Fibroblast of skin of left quadriceps (primary cell): ENCODE measurements at places on chromosomes 4 and X.
A peak's percentile ranks its signal among the peaks of the same experiment; 100 is the strongest.

DNA sequence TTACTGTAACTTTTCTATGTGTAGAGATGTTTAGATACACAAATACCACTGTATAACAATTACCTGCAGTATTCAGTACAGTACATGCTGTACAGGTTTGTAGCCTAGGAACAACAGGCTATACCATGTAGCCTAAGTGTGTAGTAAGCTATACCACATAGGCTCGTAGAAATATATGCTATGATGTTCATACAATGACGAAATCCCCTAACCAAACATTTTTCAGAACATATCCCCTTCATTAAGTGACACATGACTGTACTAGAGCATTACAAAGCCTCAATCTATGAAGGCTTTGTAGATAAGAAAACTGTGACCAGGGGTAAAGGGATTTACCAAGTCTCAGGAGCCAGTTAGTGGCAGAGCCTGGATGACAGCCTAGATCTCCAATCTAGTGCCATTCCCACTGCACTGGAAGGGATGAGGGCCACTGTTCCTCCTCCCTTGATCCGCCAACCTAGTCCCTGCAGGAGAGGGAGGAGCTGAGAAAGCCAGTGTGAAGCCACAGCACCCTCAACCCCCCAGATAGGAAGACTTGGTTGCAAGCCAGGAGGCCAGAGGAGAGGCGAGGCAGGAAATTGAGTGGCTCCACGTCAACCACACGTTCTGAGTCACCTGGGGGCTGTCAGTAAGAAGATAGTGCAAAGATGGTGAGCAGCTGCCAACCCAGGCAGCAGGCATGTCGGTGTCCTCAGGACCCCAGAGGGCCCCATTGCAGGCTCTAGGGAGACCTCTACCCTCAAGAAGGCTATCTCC is 227.7 kb downstream of the BCOR start:
- no peak for DNase-seq

DNA sequence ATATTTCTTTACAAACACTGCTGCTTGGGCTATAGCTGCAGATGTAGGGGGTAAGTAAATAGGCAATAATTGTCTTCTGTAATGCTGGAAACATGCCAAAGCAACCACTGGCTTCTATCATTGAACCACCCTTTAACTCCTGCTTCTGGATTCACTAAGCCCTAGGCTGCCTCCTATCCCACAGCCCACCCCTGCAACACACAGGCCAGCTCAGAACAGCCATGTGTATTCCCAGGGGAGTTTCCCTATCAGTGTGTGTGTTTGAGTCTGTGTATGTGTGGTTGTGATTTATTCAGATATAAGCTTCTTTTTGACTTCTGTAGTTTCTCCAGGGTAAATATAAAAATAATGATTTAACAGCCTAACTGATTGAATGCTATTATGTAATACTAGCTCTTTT is 291.3 kb downstream of the PCDH10 start:
- no peak for DNase-seq

- DNase-seq, result no peak
Observed at GRCh38 chr4:164058776-164059445, 564.4 kb downstream of the TMA16 start.

- no peak for DNase-seq
Observed at GRCh38 chr4:7673121-7673520, 238.4 kb upstream of the PSAPL1 start.

- no peak for DNase-seq
Observed at GRCh38 chr4:18570370-18570769, 548.8 kb upstream of the LCORL start.

DNA sequence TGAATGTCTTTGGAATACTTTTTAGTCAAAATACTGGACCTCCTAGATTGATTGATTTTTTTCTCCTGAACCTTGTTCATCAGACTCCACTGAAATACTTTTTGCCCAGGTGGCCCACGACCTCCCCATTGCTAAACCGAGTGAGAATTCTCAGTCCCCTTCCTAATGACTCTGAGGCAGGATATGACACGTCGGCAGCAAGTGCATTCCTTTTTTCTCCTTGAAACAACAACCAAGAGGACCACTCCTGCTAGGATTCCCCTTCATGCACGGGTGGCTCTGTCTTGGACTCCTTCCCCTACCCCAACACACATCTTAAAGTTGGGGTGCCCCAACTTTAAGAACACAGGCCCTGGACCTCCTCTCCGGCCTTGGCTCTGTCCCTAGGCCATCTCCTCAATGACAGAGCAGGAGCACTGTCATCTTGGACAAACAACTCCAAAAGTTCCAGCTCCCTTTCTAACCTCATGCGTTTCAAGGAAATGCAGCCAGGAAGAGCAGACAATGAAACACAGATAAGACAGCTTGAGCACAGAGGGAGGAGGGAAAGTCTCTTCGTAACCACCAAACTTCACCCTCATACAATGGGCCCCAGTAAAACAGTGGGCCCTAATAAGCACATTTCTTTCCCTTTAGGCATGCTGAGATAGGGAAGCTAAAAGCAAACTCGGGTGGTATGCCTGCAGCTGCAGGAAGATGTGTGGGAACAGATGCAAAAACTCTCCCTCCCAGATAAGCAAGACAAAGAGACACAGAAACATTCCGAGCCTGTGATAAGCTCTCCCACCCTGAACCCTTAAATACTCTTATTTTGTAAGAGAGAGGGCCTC is 33.9 kb downstream of the ZBTB49 start:
- DNase-seq, result no peak

GRCh38 chr4:150909116-150909515 is 106.0 kb downstream of the LRBA start:
- no peak for DNase-seq

GRCh38 chrX:24928114-24928513 is 87.7 kb downstream of the ARX start:
- DNase-seq, result no peak

DNA sequence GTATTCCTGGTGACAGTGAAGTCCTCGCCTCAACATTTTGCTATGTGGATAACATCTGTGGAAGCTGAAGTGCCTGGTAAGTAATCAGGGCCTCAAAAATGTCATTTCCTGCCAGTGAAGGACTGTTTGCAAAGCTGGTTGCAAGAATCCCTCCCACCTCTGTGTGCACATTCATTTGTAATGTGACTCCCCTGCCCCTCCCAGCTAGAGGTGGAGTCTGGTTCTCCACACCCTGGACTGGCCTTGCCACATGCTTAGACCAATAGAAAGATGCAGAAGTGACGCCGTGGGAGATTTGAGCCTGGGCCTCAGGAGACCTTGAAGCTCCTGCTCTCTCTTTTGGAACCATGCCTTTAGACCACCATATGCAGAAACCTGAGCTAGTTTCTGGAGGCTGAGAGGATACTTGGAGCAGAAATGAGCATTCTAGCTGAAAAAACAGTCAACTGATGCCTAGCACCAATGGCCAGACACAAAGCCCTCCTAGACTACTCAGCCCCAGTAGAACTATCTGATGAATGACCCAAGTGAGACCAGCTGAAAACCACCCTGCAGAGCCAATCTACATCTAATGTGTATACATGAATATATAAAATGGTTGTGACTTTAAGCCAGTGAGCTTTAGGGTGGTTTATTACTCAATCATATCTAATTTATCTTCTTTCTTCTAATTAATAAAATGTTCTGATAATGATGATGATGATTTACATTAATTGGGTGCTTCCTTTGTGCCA is 47.8 kb upstream of the CRMP1 start:
- DNase-seq, result no peak

DNA sequence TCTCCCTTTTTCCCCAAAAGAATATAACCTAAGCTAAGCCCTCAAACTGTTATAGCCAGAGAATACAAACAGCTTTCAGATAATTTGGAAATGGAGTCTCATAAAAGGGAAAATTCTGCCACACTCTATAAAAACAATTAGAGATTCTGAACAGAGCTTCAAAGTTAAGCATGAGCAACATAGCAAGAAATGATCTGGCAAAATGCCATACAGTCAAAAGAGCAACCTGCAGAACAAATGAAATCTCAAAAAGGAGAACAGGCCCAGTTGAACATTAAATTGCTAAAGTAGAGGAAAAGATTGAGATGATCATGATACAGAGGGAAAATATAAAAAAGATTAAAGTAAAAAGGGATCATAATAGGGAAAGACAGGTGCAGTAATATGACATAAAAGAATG is 250.5 kb downstream of the TLL1 start:
- no peak for DNase-seq

DNA sequence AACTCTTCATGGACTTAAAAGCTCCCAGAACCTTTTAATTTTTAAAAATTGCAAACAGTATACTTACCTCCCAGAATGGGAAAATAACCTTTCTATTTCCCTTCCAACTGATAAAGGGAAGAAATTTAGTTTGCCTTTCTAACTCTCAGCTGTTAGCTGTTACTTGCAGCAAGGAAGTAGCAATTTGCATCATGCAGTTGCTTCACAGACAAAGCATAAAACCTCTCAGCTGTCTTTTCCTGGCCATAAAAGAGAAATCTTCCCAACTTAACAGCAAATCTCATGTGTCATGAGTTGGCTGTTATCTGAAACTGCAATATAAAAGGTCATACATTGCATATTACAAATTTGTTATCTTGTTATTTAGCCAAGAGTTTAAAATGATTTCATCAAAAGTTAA is 18.4 kb downstream of the C4orf17 start:
- DNase-seq, result peak; percentile 2

DNA sequence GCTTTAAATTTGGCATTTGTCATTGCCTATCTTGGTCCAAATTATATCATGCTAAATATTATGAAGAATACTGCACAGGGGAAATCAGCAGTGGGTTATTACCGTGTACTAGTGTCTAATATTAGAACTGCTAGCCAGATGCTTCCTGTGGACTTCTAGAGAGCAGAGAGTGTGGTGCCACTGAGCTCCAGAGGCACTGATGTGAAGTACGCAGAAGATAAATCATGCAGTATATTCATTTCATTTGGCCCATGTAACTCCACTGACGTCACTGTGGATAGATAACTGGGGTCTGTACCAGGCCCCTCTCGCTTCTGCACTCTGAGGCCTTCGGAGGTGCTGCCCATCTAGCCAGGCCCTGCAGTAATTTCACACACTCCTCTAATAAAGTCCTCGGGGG is 80.0 kb downstream of the ALPK1 start:
- DNase-seq, result no peak

- no peak for DNase-seq
Observed at GRCh38 chrX:121823406-121823805, 776.0 kb downstream of the GLUD2 start.

DNA sequence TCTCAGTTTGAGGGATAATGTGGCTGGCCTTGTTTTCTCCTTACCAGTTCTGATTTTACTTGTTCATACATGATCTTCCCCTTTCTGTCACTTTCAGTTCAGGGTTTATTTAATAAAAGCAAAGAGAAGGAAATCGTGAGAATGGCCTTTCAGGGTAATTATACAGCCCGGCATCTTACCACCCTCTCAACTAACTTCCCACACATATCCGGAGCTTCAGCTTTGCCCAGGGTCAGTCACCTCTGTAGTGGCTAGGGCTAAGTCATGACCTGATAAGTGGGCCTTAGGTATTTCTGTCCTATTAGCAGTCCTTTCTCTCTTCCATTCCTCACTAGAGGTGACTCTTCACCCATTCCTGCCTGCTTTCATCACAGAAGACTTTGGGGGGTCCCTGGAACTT is 15.8 kb downstream of the TRPC5 start:
- DNase-seq, result no peak

- no peak for DNase-seq
Observed at GRCh38 chr4:26751838-26752237, 108.8 kb upstream of the STIM2 start.

DNA sequence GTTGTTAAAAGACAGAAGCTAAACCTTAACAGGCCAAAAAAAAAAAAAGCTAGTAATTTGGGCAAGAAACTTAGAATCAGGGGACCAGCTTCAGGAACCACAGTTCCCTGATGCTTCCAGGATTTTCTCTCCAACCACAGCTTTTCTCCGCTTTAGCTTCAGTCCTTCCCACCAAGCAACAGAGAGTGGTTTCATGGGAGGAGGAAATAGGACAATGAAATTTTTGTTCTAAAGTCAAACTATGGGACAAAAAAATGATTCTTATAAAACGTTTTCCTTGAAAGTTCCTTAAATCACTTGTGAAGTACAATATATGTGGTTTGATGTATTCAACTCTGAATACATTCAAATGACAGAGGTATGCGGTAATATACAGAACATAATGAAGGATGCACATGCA is 71.0 kb upstream of the DHX15 start:
- DNase-seq, result no peak

- no peak for DNase-seq
Observed at GRCh38 chr4:42454755-42455420, 57.6 kb downstream of the SHISA3 start.

GRCh38 chr4:140689623-140690022 is 66.6 kb downstream of the TBC1D9 start:
- no peak for DNase-seq

- DNase-seq, result no peak
Observed at GRCh38 chr4:145541346-145541745, 59.7 kb downstream of the SMAD1 start.

DNA sequence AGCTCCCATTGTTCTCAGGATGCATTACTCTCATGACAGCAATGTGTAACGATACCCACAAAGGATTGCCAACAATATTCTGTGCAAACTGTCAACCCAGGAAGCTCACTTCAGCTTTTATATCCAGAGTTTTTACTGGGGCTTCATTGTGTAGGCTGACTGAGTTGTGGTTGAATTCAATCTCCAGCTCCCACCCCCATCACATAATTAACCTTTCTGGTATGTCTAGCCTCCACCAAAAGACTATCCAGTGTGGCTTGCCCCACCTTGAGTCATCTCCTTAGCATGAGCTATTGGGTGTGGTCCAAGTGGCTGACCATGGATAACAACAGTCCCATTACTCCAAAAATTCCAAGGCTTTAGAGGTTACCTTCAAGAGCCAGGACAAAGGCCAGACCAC is 17.7 kb upstream of the TAB3 start:
- DNase-seq, result peak; percentile 26

DNA sequence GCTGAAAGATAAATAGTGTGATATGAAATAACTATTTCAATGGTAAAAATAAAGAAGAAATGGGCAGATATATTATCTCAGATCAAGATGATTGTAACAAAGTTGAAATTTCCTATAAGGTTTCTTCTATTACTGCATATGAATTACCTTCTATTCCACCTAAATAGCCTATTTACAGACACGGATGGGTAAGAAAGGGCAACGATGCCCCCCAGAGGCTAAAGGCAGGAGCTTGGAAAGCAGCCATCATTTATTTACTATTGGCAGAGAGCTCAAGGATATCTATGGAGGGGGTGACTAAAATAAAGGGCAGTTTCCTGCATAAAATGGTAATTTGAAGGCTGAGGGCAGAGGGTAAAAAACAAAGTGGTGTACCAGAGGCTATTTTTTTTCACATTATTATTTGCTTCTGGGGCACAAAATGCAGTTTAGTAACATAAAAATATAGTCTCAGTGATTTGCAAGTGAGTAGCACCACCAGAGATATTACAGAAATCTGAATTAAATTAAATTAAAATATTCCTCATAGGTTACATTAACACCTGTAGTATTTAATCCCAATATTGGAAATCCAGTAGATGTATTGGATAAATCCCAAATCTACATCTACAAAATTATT is 123.1 kb downstream of the BTC start:
- DNase-seq, result peak; percentile 30

DNA sequence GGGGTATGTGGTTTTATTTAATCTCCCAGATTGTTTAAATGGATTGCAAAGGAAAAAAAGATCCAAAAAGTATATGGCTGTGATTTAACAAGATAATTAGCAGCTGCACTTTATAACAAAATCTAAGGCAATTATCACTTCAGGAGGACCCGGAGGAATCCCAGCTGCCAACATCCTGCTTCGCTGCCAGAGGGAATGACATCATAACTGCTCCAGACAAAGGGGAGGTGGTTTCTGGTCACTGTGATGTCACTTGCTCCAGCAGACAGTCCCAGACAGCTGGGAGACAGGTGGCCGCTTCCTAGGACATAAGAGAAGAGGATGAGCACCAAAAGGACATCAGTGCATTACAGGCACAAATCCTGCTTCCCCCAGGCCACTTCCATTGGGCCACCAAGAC is 371.0 kb downstream of the BCOR start:
- DNase-seq, result no peak
